Stimulated activated naive CD8-positive, alpha-beta T cell treated with anti-CD3 and anti-CD28 coated beads, Interleukin-15, Interleukin-2, amounts not matched to agents 100 U/mL and 50 U/mL, for 24 hours (primary cell): ENCODE measurements at places on chromosomes 7 and 10.
A peak's percentile ranks its signal among the peaks of the same experiment; 100 is the strongest.

DNA sequence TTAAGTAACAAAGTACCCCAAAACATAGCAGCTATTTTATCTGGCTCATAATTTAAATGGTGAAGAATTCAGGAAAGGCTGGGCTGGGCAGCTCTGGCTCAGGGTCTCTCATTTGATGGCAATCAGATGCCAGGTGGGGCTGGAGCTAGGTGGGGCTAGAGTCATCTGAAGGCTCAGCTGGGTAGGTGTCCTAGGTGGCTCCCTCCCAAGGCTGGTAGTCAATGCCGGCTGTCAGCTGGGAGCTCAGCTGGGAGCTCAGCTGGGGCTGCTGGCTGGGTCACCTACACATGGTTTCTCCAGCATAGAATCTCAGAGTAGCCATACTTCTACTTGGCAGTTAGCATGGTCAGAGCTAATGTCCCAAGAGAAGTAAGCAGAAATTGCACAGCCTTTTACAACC is 34.1 kb downstream of the OSBPL3 start:
- no peak for DNase-seq

- no peak for DNase-seq
These were observed 201.5 kb downstream of the CDK14 start for GRCh38 chr7:90797596-90797995.

DNA sequence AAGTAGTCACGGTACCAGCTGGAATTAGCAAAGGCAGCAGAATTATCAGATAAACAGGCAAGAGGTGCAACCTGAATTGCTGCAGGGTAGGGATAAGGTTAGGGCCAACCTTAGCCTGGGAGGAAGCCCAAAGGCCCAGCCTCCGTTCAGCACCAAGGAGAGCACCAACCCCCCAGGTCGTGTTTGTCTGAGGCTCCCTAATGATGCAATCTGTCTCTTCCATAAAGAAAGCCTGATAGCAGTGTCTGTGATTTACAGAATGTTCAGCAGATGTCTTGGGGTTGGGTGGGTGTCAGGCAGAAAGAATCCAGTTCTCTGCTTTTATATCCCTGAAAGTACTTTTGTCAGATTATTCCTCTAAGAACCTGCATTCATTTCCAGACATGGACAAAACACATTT is 328.4 kb upstream of the AOAH start:
- peak; percentile 18 for DNase-seq

GRCh38 chr10:123043409-123043925 is 34.7 kb downstream of the ACADSB start:
- peak; percentile 26 for DNase-seq

- no peak for DNase-seq
These were observed 343.7 kb downstream of the TCERG1L start for GRCh38 chr10:130967784-130968183.

DNA sequence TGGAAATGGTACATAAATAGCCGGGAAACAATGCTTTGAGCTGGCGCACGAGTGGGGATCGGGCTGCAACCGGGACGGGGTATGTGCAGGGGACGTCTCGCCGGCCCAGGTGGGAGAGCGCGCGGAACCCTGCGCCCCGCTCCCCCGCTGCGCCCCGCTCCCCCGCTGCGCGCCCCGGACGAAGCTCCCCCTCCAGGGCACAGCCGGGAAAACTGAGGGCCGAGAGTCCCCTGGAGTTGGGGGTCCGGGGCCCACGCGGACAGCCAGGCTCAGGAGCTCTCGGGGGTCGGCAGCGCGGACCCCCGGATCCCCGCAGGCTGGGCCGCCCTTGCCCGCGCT is 514 bp downstream of the RADIL start:
- no peak for DNase-seq

- DNase-seq = no peak
These were observed 206.7 kb downstream of the HDAC9 start for GRCh38 chr7:18702071-18702829.

GRCh38 chr10:124048371-124049290 is 44.8 kb downstream of the CHST15 start:
- DNase-seq = no peak

DNA sequence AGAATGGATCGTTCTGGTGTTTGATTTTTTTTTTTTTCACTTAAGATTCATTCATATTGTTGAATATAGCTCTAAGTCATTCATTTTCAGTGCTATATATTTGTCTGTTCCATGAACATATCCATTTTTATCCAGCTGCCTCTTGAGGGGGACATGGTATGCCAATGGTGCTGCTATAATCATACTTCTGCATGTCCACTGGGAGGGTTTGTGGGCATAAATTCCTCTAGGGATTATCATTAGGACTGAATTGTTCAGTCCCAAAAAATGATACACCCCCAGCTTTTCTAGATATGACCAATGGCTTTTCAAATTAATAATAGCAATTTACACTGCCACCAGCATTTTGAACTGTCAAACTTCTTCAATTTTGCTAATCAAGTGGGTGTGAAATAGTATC is 41.1 kb downstream of the CAV1 start:
- no peak for DNase-seq

DNA sequence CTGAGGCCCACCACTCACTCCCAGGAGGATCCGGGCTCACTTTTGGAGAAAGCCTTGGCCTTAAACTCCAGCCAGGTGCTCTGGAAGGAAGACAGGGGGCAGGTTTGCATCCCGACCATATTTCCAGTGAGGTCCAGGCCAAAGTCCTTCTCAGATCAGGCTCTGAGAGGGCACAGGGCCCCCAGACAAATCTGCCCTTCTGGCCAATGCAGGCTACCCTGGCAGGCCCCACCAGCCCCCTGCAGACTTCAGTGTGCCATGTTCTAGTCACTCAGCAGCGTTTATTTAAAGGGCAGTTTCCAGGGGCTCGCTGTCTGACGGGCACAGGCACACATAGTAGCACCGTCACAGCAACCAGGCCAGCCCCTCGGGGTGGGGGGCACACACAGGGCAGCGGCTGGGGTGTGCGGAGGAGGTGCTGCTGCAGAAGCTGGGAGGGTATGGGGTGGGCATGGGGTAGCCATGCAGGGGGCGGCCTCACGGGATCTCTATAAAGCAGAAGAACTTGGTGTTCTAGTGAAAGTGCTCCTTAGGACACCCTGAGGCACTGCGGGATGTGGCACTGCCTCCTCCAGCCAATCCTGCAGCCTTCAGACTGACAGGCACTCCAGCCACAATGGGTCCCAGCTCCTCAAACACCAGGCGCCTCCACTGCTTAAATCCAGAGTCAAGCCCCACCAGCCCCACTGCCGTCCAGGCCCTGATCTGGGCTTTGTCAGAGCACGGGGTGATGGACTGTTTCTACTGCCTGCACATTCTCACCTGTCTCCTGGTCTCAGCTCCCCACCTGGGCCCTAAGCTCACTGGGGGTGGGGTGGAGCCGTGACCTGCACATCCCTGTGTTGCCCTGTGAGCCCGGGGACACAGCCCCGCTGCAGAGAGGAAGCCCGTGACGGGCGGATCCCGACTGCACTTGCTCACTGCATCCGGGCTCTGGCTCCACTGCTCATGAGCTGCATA is 9.6 kb upstream of the PYROXD2 start:
- no peak for DNase-seq

DNA sequence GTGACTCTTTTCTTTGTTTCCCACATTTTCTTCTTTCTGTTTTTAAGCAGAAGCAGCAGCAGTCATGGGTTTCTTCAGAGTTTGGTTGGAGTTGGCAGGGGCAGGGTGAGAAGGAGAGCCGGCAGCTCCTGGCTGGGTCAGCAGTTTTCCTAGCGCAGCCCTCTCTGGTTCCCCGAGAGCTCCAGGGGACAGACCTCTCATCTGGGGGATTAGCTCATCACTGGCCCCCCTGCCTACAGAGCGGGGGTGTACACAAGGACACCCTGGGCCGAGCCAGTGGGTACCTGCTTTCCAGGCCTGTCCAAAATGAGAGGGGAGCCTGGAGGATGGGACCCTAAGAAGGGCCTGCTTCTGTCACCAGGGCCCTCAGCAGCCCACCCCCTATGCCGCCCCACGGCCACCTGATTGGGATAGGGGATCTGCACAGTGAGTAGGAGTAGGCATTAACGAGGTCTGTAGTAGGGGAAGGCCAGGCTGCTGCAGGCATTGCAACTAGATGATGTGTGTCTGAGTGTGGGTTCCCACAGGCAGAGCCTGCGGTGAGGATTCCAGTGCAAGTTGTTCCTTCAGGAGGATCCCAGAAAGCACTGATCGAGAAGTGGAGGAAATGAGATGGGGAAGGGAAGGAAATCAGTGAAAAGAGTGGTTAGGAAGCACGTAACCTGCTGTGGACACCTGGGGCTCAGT is 122.9 kb upstream of the PPIF start:
- no peak for DNase-seq

GRCh38 chr7:113548137-113548536 is 370.7 kb downstream of the PPP1R3A start:
- DNase-seq = no peak

DNA sequence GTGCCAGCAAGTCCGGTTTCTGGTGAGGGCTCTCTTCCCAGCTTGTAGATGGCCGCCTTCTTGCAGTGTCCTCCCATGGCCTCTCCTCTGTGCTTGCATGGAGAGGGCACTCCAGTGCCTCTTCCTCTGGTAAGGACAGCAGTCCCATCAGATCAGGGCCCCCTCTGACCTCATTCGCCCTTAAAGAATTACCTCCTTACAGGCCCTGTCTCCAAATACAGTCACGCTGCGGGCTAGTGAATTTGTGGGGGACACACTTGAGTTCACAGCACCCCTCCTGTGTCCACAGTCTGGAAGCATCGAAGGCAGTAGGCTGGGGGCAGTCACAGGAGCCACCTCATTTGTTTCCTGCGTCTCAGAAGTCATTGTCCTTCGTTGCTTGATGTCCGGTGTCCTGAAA is 54.6 kb downstream of the LHPP start:
- DNase-seq = no peak

GRCh38 chr7:105851064-105851463 is 25.3 kb downstream of the ATXN7L1 start:
- no peak for DNase-seq

- DNase-seq = no peak
These were observed 84.2 kb upstream of the FRMD4A start for GRCh38 chr10:14414901-14415300.

DNA sequence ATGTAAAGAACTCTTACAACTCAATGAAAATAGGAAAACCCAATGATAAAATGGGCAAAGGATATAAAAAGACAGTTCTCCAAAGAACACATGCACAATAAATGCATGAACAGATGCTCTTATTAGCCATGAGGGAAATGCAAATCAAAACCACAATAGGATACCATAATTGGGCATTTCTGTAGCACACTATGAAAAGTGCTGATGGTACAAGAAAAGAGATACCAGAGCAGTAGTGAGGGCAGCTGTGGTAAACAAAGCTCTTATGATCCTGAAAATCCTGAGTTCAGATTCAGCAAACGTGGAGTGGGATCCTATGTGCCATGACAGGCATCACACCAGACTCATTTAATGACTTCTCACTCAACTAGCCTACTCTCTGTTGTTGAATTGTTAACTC is 96.7 kb upstream of the SLC25A13 start:
- no peak for DNase-seq

DNA sequence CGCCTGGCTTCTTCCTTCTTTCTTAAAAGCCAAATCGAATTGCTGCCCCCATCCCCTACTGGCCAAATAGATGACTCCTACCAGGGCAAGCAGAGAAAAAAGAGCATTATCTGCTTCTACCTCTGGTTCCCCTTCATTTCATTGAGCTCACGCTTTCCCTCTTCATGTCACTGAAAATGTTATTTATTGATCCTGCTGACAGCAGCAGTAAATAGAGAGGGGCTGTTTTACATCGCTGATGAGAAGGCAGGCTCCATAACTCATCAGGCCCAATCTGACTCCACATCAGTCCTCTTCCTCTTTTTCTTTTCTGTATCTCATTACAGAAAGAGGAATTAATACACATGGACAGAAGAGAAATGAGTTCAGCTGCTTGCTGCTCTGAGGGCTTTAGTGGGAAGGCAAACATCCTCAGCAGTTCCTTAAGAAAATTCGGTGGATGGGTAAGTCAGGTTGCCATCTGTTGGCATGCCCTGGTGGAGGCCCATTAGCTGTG is 904.1 kb downstream of the KCNMA1 start:
- DNase-seq = no peak

DNA sequence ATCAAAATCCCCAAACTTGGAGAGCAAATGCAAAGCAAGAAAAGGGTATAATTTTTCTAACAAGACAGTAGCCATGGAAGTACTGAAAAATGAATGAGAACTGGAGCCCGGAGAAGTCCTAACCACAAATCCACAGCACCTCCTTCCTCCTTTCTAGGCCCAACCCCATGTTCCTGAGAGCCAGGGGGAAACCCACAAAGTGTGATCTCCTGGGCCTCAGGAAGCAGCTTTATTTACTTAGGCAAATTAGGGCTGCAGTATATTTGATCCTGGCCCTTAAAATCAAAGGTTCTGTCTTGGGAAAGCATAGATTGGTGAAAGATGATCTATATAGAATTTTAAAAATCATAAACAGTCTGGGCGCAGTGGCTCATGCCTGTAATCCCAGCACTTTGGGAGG is 103.0 kb downstream of the DOCK4 start:
- DNase-seq = no peak

DNA sequence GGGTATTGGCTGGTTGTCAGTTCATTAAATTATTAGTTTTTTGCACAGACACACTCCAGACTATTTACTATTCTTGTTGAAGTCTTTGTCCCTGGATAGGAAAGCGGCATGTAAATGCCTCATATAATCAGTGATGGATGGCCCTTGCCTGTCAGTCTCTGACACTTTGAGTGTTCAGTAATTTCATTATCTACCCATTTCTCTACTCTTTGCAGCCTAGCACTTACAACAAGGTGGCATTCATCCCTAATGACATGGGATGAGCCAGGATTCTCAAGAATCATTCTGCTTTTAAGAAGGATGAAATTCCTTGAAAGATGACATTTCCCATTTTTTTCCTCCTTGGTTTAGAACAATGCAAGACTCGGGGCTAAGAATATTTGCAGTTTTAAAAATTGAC is 155.7 kb downstream of the SORCS3 start:
- DNase-seq = no peak

- no peak for DNase-seq
These were observed 988.6 kb downstream of the SORCS1 start for GRCh38 chr10:106175760-106176377.

DNA sequence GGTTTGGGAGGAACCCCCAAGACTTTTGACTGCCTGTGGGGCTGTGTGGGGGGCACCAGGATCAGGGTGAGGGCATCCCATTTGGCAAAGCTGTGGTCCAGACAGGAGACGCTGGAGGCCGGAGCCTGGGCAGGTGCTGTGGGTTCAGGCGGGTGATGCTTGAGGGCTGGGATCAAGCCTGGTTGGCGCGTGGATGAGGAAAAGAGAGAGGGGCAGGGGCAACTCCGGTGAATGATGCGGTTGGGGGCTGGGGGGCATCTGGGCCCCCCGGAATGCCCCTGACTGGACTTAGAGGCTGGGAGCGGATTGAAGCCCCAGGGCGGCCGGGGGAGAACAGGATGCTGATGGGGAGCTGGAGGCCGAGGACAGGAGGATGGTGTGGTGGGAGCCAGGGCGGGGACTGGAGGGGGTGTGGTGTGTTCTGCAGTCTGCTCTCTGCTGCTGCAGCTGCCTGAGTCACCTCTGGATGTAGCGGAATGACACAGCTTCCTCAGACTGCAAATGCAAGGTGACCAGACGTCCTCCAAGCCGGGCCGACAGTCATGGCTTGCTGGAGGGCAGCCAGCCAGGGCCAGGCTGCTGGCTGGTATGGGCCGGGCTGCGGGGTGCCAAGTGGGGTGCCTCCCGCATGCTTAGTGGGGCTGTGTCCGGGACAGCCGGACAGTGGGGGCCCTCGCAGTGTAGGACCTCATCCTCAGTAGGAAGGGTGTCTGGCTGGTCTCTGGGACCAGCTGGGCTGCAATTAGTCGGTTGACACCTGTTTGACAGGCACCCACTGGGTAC is 3.2 kb downstream of the MAFK start:
- peak; percentile 54 for DNase-seq

- no peak for DNase-seq
These were observed 62.1 kb downstream of the NPY start for GRCh38 chr7:24346129-24346528.
